CD4-positive, alpha-beta memory T cell (primary cell): ENCODE measurements at places on chromosomes 4 and X. TPM values are rescaled to one million over a fixed set of nuclear protein-coding genes. Genes with fewer than 3 reads are reported as not detected.

The PTCHD1 gene
- total RNA-seq: not detected

The SNCA gene
- 1.4 TPM for total RNA-seq

The CXCL6 gene
- not detected for total RNA-seq

The XKRX gene
- total RNA-seq: 0.67 TPM

The HHIP gene
- not detected for total RNA-seq

The TEC gene
- 3.7 TPM for total RNA-seq

The SOD3 gene
- not detected for total RNA-seq

DNA sequence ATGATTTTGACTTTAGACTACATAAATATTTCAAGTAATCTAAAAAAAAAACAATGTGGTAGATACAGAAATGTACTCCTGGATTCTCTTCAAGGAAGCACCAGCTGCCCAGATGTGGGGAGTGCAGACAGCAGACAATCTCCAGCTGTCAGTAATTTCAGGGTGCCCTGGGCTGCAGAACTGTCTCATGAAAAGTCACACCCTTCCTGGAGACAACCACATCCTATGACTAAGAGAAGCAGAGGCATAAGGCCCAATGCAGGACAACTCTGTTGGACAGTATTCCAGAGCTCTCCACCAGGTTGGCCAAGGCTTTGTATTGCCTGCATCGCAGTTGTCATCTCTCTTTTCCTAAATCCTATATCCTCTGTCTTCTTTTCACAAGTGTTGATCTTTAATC lies 34.4 kb upstream of the BLTP1 start:
- DNase-seq: peak; percentile 48

DNA sequence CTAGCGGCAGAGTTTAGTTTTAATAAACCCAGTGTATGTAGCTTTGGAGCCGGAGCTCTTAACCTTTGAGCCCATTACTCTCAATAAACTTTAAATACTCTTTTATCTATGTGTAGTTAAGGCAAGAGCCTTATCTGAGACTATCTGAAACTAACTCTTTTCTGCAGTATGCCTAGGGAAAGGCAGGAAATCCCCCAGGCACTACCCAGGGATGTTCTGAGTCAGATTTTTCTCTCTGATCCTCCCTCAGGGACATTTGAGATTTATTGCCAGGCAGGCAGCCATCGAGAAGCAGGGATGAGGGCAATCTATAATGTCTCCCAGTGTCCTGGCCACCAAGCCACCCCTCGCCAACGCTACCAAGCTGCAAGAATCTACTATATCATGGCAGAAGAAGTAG lies 39.1 kb downstream of the HEPH start:
- no peak for DNase-seq

- no peak for DNase-seq
Observed at GRCh38 chrX:32153585-32153984, 1057.8 kb downstream of the DMD start.

DNA sequence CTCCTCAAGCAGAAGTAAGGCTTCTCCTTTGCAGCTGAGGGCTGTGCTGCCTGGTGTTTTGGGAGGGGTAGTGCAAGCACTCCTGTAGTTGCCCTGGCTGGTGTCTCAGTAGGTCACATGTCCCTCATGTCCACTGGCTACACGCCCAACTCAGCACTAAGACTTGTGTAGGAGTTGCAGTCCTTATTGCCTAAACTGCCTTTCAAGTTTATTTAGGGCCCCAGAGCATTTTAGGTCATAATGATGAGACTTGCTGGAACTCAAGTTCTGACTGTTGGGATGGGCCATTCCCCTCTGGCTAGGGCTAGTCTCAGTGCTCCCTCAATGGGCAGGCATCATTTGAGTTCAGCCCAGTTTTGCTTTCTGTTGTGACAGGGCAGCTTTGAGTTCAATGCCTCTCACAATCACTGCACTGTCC lies 44.1 kb downstream of the PPM1K start:
- DNase-seq: no peak

DNA sequence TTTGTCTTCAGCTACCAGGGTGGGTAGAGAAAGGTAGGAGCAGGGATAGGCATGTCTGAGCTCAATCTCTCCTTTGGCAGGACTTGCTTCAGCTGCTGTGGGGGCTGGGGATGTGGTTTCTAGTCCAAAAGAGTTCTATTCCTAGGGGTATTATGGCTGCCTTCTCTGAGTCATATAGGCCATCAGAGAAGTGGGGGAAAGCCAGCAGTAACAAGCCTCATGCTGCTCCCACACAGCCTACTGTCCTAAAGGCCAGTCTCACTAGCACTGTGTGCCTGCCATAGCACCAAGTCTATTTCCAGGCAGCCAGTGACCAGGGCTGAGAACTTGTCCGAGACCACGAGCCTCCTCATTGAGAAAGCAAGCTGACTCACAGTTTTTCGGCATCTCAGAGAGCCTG lies 270.6 kb downstream of the DCAF12L2 start:
- no peak for DNase-seq
